ENCODE measurements at places on chromosomes 11 and 22.

DNA sequence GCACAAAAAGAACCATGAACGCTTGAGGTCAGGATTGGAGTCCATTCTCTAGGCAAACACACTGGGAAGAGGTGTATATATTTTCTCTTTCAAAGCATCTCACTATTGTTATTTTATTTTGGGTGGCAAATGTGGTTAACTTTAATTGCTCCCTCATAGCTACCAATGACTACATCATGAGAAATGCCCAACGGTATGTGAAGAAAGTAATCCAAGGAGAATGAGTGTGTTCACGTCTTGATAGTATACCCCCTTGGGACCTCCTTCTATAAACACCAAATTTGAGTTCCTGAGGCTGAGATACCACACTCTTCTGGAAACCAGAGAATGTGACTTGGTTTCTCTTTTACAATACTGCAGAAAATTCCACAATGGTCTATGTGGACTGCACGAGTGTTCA, 15.8 kb downstream of the OR8D1 start:
- no peak for DNase-seq

GRCh38 chr11:116984186-116984585, 114.0 kb downstream of the SIK3 start:
- DNase-seq: peak; percentile 83

DNA sequence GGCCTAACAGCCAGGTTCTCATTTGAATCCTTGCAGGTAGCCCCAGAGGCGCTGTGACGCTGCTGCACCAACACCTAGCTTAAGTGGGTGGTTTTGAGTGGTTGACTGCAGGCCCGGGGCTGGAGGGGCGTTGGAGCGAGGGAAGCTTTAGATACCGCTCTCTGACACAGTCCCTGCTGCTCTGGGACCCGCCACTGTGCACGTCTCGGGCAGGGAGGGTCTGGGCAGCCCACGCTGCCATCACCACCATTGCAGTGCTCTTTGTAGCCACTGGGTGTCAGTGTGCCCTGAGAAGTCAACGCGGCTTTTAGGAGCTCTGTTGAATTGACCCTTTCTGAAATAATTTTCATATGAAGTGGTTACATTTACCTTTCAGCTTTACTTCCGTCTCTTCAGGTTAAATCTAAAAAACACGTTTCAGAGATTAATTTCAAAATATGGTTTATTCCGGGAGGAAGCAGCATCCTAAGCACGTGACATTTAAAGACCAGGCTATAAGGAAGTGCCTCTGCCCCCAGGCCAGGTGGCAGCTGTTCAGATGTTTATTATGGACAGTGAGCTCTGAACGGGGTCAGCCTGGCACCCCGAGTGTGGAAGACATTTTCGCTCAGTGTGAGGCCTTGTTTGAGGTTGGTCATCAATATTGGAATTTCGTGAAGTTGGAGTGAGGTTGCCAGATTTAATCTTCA, 30.9 kb upstream of the PARVB start:
- peak; percentile 97 for DNase-seq

- DNase-seq: peak; percentile 73
These were observed 705 bp downstream of the CLDN5 start for GRCh38 chr22:19523240-19524169.

DNA sequence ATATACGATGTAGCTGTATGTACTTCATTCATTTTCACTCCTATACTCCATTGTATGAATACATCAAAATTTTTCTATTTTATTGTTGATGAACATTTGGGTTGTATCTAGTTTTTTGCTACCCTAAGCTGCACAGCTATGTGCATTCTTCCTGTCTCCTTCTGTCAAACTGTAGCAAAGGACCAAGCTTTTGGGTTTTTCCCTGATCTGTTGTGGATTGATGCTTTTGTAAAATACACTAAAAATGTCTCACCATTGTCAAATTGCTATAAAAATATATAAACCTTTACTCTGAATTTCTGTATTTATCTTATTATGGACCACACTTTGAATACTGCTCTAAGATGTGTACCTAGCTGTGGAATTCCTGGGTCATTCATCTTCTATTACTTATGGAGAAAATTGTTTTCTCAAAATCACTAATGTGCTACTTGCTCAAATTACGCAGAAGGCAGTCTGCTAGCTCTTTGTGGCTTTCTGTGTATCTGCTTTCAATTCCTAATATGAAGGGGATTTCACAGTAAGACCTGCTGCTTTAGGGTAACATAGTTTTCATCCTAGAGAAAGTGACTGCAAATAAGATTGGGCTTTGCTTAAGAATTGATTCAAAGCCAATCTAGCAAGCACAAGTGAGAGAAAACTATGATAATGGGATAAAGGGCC, 123.4 kb downstream of the CYP2R1 start:
- DNase-seq: no peak

- peak; percentile 53 for DNase-seq
These were observed 8.0 kb downstream of the RAC2 start for GRCh38 chr22:37235897-37236607.

GRCh38 chr11:111429066-111429506, 50.0 kb upstream of the POU2AF1 start:
- peak; percentile 76 for DNase-seq

DNA sequence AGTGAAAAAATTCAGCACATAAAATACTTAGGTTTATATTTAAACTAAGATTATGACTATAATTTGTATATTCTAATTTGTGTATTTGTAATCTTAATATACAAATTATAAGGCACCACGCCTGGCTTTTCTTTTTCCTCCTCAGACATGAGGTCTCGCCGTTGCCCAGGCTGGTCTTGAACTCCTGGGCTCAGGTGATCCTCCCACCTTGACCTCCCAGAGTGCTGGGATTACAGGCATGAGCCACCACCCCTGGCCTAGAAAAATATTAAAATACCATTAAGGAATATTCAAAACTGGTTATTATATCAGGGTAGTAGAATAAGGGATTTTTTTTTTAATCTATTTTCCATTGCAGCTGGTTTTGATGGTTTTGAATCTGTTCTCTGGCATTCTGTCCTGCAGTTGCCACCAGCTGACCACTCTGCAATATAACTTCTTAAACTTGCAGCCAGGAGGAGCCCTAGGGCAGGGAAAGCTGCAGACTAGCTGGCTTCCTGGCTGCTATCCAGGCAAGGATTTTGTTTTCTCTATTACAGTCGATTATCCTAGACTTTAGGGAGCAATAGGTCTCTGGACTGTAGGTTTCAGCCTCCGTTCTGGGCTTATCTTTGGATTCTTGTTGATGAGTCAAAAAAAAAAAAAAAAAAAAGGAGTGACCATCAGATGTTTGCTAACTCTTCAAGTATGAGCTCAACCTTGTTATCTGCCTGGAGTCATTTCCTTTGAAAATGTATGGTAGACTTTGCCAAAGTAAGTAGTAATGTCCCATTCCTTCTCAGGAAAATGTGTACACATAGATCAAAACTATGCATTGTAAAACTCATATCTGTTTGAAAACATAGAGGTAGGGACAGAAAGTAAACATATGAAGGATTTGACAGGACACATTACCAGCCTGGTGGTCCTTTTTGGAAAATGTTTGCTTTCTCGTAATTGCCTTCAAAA, 13.2 kb downstream of the POLA2 start:
- peak; percentile 85 for DNase-seq

- peak; percentile 74 for DNase-seq
These were observed 1.4 kb downstream of the MICAL2 start for GRCh38 chr11:12111549-12112520.

- no peak for DNase-seq
These were observed 86.3 kb upstream of the LRRC55 start for GRCh38 chr11:57095417-57095816.

GRCh38 chr11:58656348-58656747, 33.9 kb downstream of the CNTF start:
- no peak for DNase-seq

- DNase-seq: no peak
These were observed 103.5 kb downstream of the BCR start for GRCh38 chr22:23283591-23284503.

- peak; percentile 55 for DNase-seq
These were observed 73.6 kb upstream of the GDPD4 start for GRCh38 chr11:77375107-77375506.

DNA sequence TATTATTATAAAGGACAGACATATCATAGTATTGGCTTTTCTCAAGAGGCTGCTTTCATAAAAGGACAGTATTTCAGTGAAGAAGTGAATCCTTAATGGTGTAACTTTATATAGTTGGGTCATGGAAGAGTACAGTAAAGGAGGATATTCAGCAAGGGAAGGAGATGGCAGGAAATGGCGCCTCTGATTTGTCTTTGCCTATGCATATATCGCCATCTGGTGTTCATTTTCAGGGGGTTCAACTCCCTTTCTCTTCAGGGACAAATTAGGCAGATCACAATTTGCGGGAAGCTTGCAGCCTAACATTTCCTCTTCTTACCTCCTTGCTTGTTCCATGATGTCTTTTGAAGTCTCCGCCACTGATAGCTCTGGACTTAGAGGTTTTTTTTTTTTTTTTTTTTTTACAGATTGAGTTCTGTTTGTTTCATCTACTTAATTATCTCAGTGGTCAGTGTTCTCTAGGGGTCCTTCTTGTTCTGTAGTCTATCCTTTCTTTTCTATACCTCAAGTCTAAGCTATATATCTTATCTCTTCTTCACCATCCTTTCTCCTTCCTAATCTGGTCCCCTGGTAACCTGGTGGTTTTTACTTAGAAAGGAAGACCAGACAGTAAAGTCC, 21.8 kb upstream of the RRM1 start:
- no peak for DNase-seq

DNA sequence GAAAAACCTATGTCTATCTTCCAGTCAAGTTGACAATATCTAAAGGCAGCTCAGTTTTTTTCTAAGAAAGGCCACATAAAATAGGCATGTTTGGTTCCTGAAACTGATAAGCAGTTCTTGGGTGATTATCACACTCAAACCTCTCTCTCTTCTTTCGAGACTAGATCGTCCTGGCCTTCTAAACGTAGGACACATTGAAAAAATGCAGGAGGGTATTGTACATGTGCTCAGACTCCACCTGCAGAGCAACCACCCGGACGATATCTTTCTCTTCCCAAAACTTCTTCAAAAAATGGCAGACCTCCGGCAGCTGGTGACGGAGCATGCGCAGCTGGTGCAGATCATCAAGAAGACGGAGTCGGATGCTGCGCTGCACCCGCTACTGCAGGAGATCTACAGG, 15.1 kb downstream of the CDPF1 start:
- no peak for DNase-seq

DNA sequence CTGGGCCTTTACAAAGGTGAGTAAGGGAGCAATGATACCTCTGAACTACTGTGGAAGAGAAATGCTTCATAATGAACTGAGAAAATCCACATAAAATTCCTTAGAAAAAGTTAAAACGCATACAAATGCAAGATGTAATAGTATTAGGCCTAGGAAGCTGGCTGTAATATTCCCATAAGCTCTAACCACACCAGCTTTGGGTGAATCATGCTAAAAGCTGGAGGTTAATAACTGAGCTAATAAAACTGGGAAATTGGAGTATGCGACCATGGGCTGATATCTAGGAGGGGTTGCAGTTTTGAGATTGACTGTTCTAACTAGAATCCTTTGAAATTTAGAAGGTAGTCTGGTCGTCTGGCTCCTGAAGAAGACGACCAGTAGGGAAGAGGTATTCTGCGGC, 28.6 kb upstream of the RCE1 start:
- DNase-seq: no peak

DNA sequence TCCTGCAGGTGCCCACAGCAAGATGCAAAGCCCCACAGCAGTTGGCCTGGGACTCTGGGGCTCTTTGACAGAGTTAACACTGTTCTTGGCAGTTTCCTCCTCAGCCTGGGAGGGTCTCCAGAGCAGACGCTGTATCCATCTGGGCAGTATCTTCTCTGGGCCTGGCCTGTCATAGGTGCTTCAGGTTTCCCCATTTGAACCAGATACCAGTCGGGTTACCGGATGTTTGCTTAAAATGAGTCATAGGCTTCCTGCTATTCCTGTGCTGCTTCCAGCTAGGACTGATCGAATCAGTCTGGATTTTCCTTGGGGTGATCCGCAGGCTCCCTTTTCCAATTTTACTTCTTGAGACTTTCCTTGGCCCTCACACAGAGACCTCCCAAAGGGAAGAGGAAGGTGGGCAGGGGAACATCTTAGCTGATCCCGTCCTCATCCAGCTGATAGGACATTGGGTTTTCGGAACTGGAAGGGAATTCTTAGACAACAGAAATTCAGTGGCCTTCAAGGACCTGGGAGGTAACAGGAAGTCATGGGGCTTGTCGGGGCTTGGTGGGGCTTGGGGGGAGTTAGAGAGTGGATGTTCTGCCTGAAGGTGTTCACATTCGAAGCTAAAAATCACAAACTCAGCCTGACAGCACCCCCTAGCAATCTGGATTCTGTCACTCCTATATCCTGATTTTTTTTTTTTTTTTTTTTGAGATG, 2.4 kb upstream of the RANGAP1 start:
- DNase-seq: peak; percentile 93

GRCh38 chr11:23257556-23257955, 397.3 kb upstream of the CCDC179 start:
- no peak for DNase-seq

DNA sequence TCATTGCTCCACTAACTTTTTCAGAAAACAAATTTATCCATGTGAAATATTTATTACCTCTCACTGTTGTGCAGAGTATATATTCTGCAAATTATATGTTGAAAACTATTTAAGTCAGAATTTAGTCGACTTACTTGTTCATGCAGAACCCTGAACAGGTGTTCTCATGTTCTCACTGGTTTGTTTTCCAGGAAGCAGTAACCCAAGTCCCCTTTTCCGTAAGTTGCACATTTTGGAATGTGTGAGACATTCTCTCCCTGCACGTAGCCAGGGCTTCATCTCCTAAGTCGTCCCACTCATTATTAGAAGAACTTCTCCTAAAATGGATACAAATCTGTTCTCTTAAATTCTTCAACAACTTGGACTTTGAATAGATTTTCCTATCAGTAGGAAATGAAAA, 524.9 kb downstream of the CNTN5 start:
- DNase-seq: no peak

DNA sequence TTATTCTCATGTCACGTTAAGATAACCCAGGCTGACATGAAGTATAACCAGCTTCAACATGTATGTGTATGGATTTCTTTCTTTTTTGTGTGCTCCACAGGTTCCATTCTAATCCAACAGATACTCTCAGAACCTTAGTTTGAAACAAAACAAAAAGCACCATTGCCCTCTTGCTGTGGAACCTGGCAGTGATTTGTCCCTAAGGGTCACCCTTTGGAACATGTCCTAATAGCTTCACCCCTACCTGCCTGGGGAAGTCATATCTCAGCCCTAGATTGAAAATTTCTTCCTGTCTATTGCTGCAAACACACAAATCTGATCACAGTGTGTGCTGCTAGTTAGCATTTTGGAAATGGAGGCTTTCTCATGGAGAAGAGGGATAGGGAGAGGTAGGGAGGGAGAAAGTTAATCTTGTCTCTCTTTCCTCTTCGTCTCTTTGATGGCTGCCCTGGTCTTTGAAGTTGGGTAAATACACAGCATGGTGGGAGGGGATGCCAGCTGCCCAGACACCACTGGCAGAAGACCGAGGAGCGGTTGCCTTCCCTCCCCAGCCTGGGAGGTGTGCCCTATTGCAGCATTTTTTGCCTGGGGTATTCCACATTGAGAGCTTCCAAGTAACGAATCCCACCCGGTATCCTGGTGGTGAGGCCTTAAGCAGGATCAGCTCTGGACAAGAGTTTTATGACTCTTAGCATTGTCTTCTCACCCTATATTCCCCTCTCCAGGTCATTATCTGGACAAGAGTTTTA, 11.6 kb upstream of the CADM1 start:
- no peak for DNase-seq

GRCh38 chr11:45209891-45210699, 63.7 kb downstream of the PRDM11 start:
- no peak for DNase-seq

GRCh38 chr11:94652735-94653284, 85.6 kb downstream of the PIWIL4 start:
- no peak for DNase-seq
